HL-60 (cell line): ENCODE measurements at places on chromosomes 5 and 9.

DNA sequence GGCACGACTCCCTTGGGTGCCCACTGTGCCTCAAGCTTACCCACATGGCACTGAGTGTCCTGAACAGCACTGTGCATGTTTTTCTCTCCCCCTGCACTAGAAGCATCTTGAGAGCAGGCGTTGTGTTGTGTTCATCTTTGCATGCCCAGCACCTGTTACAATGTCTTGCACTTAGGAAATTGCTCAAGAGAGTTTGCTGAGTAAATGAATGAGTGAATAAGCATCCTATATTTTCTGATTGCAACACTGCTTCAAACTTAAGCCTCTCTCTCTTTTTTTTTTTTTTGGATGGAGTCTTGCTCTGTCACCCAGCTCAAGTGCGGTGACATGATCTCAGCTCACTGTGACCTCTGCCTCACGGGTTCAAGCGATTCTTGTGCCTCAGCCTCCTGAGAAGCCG, 94.5 kb downstream of the LMNB1 start:
- no peak for DNase-seq

DNA sequence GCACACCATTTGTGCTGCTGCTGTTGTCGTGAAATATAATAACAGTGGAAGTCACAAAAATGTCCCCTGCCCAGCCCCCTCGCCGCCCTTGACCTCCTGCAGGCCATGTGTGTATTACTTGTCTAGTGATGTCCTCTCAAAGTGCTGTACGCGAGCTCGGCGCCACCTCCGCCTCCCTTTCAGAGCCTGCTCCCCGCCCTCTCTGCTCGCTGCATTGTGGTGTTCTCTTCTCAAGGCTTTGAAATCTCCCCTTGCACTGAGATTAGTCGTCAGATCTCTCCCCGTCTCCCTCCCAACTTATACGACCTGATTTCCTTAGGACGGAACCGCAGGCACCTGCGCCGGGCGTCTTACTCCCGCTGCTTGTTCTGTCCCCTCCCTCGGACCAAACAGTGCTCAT, 14.7 kb upstream of the CFAP157 start:
- DNase-seq, result no peak

DNA sequence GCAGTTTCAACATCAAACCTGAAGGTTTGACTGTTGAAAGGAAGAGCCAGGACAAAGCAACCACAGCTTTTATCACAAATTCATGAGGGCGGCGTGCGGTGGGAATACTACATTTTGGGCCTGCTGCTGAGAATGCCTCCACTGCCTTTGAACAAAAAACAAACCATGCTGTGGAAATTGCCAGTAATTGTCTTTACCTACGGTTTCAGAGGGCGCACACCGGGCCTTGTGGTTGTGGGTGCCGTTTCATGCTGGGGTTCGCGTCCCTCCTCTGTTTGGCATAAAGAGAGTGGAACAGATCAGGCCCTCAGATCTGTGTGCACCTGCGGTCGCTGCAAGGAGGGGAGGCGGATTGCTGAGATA, 27.6 kb upstream of the TCF7 start:
- DNase-seq, result no peak

- no peak for DNase-seq
These were observed 172.8 kb downstream of the COL23A1 start for GRCh38 chr5:178417391-178417811.

GRCh38 chr5:161373345-161373707, 173.2 kb downstream of the GABRB2 start:
- no peak for DNase-seq

DNA sequence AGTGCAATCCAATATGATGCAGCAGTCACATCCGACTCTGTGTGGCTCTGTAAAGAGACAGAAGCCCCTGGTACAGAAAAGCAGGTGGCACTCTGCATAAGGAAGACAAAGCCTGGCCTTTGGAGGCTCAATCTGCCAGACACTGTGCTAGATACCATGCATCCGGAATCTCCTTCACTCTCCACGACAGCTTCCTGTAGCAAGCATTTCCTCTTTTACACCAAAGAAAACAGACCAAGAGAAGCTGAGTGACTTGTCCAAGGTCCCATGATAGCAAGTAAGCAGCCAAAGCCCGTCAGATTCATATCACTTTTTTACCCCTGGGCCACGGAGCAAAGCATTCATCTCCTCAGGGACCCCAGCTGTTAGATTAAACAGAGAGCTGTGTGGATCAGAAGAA, 64.2 kb upstream of the SMIM23 start:
- no peak for DNase-seq

DNA sequence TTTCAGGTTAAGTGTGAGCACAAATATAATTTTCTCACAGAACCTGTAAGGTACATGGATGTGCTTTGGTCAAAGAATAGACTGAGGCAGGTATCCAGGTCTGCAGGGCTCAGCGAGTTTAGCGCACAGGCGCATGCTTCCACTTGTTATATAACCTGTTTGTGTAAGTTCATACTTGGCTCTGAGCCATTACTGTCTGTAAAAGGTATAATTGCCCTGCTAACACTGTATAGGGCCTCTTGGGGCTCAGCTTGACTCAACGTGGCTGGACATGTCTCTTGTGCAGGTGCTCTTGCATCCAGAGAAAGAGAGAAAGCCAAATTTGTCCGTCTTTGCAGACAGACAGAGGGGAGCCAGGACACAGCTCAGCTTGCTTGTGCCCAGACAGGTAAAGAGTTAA, 759.6 kb downstream of the MTRR start:
- DNase-seq, result no peak

GRCh38 chr9:61673664-61674381, 484.0 kb downstream of the SPATA31A7 start:
- no peak for DNase-seq

- peak; percentile 43 for DNase-seq
These were observed 51.2 kb downstream of the RALGPS1 start for GRCh38 chr9:126965541-126966428.

DNA sequence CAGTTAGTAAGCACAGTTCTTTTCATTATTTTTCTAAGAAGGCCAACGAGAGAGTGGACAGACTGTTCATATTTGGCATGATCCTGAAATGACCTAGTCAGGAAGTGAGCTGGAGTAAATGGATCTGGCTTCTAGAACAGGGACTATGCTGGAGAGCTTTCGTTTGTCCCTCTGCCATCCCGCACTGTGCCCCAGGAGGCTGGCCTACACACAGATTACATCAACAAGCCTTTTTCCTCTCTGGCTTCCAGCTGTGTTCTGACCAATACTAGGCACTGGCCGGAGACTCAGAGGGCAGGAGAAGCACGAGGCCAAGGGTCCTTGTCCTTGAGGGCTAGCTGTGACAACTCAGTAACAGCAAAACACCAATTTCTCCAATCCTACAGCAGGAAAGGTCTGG, 127.8 kb downstream of the MED27 start:
- DNase-seq, result no peak

GRCh38 chr9:115276621-115277020, 158.7 kb upstream of the TNC start:
- no peak for DNase-seq

DNA sequence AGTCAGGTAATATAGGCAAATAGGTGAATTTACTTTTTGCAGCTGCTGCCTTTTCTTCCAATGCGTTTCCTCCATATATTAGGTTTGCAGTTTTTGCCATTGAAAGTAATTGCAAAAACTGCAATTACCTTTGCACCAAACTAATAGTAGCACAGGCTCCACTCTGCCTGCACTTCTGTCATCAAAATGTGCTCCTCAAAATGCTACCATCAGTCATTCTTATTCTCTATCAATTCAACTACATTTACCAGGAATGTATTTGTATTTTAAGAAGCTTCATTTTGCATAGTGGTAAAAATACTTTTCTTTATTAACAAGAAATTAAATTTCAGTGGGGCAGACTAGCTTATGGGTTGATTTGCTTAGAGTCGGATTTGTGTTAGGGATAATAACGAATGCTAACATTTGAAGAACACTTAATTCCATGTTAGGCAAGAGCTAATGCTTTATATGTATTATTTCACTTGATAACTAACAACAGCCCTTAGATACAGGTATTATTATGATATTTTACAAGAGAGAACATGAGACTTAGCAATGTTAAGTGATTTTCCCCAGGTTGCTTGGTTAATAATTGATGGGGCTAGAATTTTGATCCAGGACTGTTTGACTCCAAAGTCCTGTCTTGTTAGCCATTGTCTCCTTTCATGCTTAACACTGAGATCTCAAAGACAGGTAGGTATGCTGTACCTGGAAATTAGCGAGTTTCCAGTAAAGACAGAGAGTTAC, 300.4 kb downstream of the MAN2A1 start:
- no peak for DNase-seq

DNA sequence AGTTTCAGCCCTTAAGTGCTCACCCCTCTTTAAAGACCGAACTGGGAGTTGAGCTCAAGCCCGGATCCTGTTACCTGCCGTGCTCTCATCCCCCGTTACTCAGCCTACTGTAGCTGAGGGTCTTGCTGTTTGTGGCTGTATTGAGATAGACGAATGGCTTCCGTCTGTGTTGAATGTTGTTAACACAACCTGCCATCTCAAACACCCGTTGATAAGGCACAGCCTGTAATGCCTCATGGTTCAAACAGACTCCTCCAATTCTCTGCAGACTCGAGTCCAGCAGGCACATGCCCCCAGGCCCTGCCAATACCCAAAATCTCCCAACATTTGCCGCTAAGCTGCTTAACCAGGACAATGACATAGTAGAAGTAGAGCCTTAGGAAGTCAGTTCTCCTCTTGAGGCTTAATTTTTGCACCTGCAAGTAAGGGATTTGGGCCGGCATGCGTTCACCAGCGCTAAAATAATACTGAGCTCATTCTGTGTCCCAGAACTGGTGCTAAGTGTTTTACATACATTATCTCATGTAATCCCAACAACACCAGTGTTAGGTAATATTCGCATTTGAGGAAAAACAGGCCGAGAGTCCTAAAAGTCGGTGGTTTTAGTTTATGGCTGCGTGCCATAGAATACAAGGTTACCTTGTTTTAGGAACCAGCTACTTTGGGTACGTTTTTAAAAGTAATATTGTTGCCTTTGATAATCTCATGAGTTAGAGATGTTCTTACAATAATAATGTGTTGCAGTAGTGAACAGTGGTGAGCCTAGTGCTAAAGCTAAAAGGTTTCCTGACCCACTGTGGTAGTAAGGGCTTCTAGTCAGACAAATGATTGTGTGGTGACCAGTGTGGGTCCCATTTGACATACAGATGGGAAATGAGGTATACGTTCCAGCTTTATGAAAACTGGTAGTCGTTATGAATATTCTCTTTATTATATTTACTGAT, 1.5 kb upstream of the RFX3 start:
- peak; percentile 42 for DNase-seq

DNA sequence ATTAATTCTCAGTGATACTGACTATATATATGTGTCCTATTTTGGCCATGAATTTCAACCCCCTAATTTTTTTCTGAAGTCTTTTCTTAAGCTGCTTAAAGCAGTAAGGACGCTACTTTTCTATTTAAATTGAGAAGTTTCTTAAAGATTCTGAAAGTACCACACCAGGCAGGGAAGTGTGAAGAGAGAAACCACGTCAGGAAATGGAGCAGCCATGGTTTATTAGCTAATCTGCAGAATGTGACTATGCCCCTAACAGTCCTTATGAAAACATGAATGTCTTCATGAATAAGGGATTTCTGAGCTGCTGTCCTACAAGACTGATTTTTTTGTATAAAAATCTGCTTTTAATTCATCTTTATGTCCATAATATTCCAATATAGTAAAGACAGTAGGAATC, 1724.3 kb upstream of the C9orf72 start:
- DNase-seq, result no peak

DNA sequence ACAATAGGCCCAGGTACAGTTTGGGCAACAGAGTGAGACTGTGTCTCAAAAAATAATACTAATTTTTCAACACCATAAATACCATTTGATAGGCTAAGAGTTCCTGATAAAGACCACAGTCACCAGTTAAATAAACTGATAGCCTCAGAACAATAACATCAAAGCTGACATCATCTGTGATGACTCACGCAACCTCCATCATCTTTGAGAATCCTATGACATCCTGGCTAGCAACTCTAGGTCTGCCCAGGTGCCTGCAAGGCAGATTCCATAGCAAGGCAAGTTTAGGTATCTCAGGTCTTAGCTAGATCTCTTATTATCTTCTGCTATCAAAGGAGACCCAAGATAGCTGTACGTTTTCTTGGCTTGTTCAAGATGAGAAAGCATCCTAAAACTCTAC, 30.5 kb upstream of the UBAP2 start:
- no peak for DNase-seq

GRCh38 chr5:130836729-130837649, 328.1 kb downstream of the HINT1 start:
- DNase-seq, result no peak
